ENCODE measurements at places on chromosomes 11 and 22. TPM values are rescaled to one million over a fixed set of nuclear protein-coding genes. Genes with fewer than 3 reads are reported as not detected.

- peaks cover 23% of the 10 kb centered on the region for H3K4me1 ChIP-seq
- no peak overlapping the region for H3K27ac ChIP-seq
- H3K27me3 ChIP-seq = peaks cover 14% of the 10 kb centered on the region
Observed at GRCh38 chr11:63889344-63889743, 27.6 kb downstream of the RCOR2 start.

DNA sequence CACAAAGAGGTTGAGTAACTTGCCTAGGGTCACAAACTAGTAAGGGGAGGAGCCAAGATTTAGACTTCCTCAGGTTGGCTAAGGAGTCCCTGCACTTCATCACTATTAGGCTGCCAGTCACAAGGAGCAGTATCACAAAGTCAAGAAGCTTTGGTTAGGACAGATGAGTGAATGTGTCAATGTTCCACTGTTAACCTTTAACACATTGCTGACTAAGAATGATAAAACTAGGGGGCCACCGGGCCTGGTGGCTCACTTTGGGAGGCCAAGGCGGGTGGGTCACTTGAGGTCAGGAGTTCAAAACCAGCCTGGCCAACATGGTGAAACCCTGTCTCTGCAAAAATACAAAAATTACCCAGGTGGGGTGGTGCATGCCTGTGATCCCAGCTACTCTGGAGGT, 32.0 kb downstream of the TMEM123 start:
- no peak for DNase-seq
- H3K4me3 ChIP-seq = no peak overlapping the region
- H3K27ac ChIP-seq = no peak overlapping the region
- H3K4me1 ChIP-seq = peaks cover 3% of the 10 kb centered on the region
- H3K36me3 ChIP-seq = peaks cover 17% of the 10 kb centered on the region
- peaks cover 3% of the 10 kb centered on the region for H3K27me3 ChIP-seq

DNA sequence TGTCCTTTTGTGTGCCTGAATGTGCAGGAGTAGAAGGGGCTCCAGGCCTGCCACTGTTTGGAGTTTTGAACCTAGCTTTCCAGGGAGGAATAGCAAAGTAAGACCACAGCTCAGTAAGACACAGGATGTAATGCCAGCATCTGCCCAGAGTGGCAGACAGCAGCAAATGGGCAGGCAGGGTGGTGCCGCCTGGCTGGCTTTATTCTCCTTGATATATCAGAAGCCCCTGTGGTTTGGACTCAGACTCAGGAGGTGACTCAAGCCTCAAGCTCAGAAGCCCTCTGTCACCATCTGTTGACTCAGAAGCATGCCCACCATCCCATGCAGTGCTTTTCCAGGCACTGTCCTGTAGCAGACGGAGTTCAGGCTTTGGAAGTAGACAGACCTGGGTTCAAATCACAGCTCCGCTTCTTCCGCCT, 72.7 kb upstream of the TTC12 start:
- no peak overlapping the region for H3K4me3 ChIP-seq
- H3K4me1 ChIP-seq = peaks cover 21% of the 10 kb centered on the region
- peaks cover 13% of the 10 kb centered on the region for H3K36me3 ChIP-seq
- H3K27me3 ChIP-seq = peaks cover 3% of the 10 kb centered on the region

CLDN5 gene
- total RNA-seq = 7.4 TPM

BARX2 gene
- total RNA-seq = not detected

Data from glutamatergic neuron (in vitro differentiated cells).